ENCODE measurements at places on chromosomes 2 and 18.

DNA sequence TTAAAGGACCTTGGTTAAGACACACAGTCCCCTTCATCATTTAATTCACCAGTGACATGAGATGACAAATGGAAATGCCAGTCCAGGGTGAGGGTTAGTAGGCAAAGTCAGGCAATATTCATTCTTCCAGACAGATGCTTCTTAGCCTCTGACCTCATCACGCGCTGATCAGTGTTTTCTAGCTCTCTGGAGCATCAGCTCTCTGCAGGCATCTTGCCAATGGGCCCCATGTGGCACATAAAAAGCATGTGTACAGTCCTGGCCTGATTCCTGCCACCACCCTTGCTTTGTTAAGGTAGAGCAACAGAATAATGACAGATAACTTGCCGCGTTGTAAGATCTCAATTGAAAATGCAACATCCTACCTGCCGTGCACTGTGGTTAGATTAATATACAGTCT lies 20.3 kb upstream of the NPAS2 start:
- DNase-seq, result no peak

- no peak for DNase-seq
Measured at GRCh38 chr18:35580701-35581539, 620 bp upstream of the GALNT1 start.

- no peak for DNase-seq
Measured at GRCh38 chr2:237540823-237541222, 25.6 kb upstream of the PRLH start.

DNA sequence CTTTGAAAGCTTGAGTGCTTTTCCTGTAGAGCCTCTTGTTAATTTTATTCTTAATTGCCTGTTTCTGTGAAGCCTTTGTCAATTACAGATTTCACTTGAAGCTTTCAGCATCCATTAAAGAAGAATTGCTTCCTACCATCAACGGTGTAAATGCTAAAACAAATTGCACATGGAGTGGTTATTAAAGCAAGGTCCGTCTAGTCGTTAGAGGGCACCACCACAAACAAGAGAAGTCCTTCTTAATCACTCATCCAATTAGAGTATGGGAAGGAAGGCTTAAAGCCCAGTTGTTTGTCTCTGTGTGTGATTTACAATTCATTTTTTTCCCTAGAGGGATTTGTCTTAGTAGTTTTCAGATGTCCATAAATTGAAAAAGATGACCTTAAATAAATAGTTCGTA lies 1.6 kb downstream of the KCNJ3 start:
- no peak for DNase-seq

DNA sequence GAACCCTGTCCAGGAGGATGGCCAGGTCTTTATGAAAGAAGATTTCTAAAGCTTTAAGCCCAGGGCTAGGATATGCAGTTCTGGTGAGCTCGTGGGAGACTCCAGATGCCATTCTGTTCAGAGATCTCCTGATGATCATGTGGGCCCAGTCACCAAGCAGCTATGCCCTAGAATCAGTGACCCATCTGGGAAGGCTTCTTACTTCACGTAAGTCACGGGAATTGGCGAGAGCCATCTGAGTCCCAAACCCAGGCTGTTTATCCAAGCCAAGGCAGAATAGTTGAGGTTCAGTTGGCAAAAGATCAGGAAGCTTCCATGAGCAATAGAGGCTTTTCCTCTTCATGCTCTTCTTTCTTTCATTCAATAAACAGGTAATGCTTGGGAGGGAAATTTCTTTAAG lies 23.9 kb downstream of the ANTXR1 start:
- no peak for DNase-seq

GRCh38 chr2:70525032-70525431 lies 28.6 kb downstream of the TGFA start:
- no peak for DNase-seq

GRCh38 chr2:168278424-168278888 lies 31.1 kb upstream of the STK39 start:
- no peak for DNase-seq

GRCh38 chr18:3016585-3017297 lies 3.8 kb upstream of the LPIN2 start:
- no peak for DNase-seq

DNA sequence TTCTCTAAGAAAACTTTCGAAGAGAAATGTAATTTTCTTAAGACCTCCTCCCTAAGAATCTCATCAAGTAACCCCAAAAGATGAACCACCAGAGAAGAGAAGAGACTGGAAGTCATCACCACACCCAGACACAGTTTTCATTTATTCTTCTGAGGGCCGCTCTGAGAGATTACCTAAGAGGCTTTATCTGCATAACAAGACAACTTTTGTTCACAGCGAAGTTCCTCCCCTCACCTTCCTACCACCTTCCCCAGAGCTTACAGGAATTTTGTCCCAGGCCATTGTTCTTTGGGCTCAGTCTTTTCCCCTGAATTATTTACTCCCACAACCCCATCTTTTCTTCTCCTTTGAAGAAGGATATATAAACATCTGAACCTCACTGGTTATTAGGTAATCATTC lies 92.8 kb downstream of the AKAIN1 start:
- no peak for DNase-seq

GRCh38 chr2:72114693-72115051 lies 33.0 kb downstream of the CYP26B1 start:
- no peak for DNase-seq

DNA sequence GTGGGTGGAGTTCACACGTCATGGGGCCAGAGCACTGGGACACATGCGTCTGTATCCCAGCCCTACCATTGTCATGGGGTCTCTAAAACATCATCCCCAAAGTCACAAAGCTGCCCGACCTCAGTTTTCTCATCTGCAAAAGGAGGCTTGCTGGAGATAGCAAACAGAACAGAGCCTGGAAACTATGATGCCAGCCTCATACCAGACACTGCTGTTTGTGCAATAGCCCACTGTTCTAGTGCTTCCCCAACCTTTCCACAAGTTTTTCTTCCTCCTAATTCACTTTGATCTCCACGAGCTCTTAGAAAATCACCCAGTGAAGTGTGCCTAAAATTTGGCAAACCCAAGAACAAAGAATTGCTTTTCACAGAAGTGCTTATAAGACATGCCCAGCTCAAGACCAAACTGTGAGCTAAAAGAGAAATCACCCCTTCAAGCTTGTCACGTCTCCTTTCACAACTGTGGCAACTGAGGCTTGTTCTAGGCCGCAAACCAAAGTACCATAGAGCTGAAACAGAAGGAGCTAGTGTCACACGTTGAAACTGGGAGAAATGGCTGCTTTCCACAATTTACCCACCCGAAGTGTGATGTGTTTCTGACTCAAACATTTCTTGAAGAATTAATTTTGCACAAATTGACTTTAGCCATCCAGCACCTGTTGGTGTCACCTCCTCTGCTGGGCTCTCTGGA lies 162.7 kb upstream of the ID2 start:
- DNase-seq, result no peak

GRCh38 chr2:101581675-101582299 lies 106.9 kb upstream of the RFX8 start:
- DNase-seq, result no peak

- no peak for DNase-seq
Measured at GRCh38 chr2:37181726-37182684, 6.5 kb downstream of the SULT6B1 start.

DNA sequence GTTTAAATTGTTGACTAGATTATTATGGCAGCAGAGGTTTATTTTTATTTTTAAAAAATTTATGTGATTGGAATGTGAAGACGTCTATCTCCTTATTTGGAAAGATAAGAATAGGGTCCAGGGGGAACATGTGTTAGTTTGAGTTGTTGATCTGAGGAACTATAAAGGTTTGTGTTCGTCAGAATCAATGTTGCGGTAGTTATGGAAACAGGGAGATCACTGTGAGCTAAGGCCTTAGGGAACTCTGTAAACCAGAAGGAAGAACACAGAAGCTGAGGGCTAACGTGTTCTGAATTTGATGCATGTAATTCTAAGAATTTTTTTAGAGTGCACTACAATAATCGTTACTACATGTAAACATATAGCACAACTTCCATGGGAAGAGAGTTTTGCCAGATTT lies 168.5 kb upstream of the ZSWIM2 start:
- no peak for DNase-seq

DNA sequence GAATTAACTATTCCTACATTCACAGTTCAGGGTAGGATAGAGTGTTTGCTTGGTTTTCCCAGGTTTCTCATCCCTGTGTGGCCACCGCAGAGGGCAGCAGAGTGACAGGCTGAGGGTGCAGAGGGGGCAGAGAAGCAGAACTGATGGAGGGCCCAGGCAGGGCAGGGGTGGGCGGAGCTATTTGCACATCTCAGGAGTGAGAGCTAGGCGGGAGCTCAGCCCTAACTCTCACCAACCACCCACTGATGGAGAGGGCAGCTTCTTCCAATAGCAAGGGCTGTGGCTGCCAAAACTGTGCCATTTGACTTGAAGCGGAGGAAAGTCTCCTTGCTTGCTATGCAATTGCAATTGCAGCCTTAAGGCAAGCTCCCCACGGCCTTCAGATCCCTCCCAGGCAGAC lies 12.0 kb upstream of the DARS1 start:
- no peak for DNase-seq

- no peak for DNase-seq
Measured at GRCh38 chr2:212520340-212520739, 18.3 kb downstream of the ERBB4 start.

DNA sequence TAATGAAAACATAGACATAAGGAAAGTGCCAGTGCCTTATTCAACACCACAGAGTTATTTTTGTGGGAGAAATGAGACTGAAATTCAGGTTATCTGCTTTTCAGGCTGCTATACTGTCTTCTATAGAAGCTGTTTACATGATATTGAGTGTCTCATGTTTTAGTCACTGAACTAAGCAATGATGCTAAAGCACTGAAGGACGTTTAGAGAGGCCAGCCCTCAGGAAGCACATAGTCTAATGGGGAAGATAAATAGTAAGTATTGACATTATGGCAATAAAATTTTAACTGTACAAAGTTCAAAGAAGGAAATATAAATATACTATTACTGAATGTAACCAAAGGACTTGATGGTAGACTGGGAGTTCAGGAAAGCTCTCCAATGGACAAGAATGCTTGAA lies 186.4 kb upstream of the ZC3H15 start:
- no peak for DNase-seq

- no peak for DNase-seq
Measured at GRCh38 chr2:240235149-240235803, 94.8 kb upstream of the OTOS start.

- DNase-seq, result no peak
Measured at GRCh38 chr18:76981396-76981968, 151.1 kb downstream of the MBP start.

DNA sequence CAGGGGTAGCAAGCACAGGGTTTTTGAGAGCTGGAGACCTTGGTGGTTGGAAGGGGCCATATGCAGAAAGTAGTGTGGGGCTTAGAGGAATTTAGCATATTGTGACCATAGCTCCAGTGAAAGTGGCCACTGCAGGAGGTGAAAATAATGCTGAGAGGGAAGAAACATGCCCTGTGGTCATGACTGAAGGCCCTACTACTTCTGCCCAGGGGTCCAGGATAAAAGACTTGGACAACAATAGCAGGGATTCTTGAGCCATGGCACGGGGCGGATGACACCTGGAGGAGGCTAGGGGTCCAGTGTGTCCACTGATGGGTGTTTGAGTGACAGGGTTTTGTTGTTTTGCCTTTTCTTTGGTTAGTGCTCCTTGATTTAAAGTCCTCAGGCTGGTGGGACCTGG lies 694.6 kb downstream of the CPS1 start:
- DNase-seq, result no peak

DNA sequence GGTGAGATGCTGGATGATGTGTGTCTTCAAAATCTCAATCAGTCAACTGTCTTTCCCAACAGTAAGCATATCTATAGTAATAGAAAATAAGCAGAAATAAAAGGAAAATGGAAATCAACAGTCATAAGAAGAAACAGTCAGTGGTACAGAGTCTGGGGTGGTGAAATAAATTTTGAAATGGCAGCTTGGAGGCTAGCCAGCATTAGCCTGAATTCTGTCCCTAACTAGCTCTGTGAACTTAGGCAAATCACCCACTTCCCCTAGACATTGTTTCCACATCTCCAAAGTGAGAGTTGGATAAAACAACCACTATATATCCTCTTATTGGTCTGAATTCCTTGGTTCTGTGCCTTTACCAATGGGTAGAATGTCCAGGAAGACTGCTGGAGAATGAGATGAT lies 189.7 kb upstream of the REV1 start:
- no peak for DNase-seq

DNA sequence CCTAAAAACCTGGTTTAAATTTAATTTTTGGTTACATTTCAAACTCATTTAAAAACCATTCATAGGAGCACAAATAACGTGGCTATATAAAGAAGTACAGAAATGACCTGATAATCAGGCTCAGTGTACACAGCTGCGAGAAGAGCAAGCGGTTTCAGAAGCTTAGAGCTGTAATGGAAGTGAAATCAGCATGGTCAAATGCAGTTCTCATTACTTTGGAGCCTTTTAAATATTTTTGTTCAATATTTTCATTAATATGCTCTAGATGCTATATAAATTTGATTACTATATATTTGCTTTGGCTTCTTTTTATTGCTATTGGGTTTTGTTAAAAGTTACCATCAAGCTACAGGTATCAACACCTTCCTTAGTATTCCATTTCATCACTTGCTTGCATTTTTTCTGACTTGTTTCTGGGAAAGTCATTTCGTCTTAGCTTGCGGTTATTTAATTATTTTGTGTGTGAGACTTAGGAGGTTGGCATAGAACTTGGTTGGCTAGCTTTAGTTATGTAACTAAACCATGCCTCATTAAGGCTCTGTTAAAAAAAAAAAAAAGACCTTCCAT lies 58.7 kb downstream of the AFTPH start:
- DNase-seq, result no peak

DNA sequence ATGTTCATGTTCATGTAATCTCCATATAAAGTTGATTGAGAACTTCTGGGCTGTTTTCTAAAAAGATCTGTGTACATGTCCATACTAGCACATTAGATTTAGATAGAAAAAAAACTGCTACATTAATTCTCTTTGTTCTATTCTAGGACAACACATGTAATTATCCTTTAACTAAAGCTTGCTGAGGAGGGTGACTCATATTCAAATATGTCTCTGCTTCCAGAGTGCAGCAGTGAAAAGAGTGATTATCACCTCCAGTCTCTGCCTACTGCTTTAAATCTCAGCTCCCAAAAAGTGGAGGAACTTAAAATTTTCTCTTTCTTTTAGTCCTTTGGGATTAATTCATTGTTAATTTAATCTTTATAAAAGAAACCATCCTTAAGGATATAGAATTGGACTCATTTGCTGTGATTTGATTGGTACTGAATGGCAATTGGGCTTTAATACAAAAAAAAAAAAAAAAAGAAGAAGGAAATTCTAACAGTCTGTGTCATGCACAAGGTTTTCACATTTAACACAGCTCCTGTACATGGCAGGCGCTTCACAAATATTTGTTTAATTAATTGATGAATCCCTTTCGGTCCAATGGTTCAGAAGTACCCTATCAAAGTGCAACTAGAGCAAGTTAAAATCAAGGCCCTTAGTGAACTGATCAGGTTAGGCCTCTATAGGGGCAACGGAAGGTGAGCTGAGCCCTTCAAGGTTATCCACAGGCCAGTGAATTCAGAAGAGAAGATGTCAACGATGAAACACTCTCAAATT lies 214.0 kb upstream of the KCNJ3 start:
- DNase-seq, result no peak

- DNase-seq, result no peak
Measured at GRCh38 chr18:42509750-42510415, 554.8 kb downstream of the PIK3C3 start.
